ENCODE measurements at places on chromosomes 12 and 14.

GRCh38 chr14:67241411-67242167 lies at the start of gene PALS1:
PALS1 (plus strand) TSS chr14:67241435; CDS start chr14:67279171, 37,736 bp downstream.
- no peak for DNase-seq

DNA sequence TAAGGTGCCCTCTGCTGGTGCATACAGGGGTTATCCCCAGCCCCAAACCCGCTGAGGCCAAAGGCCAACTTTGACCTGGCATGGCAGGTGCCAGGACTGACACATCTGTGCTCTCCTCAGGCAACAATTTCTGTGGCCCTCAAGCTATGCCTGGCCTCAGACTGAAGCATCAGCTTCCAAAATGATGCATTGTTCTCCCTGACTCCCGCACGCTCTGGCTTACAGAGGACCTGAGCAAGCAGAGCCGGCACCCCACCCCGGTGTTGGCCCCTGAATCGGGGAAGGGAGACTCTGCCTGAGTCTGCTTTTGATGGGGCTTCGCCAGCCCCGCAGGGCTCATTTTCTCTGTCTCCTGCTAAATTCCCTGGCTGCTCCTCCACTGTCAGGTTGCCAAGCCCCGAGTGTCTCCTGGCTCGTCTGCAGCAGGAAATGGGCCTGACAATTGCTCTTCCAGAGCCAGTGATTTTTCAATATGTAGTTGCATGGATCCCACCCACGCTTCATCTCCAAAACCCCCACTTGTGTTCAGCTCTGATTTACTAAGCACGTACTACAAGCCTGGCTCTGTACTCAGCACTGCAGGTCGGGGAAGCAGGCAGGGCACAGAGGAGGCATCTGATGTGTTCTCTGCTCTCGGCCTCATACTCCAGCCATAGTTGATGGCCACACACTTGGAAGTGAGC lies 126.1 kb downstream of the SLC38A6 start:
- no peak for DNase-seq

GRCh38 chr12:114499338-114499737 lies 93.4 kb upstream of the TBX5 start:
- DNase-seq = no peak

DNA sequence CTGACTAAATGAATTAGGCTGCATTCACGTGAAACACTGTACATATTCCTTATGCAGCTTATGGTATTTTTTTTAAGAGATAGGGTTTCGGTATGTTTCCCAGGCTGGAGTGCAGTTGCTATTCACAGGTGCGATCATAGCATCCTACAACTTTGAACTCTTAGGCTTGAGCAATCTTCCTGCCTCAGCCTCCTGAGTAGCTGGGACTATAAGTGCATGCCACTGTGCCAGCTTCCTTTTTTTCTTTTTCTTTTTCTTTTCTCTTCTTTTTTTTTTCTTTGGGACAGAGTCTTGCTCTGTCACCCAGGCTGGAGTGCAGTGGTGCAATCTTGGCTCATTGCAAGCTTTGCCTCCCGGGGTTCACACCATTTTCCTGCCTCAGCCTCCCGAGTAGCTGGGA lies 35.8 kb upstream of the SPPL3 start:
- DNase-seq = no peak

- DNase-seq = no peak
Measured at GRCh38 chr12:113061061-113061694, 4.6 kb downstream of the DTX1 start.

GRCh38 chr14:93989939-93990338 lies 7.2 kb upstream of the CCDC197 start:
- no peak for DNase-seq

- DNase-seq = no peak
Measured at GRCh38 chr12:108861878-108862587, 4.7 kb upstream of the SSH1 start.

GRCh38 chr14:69291891-69292561 lies 32.1 kb downstream of the GALNT16 start:
- DNase-seq = no peak

DNA sequence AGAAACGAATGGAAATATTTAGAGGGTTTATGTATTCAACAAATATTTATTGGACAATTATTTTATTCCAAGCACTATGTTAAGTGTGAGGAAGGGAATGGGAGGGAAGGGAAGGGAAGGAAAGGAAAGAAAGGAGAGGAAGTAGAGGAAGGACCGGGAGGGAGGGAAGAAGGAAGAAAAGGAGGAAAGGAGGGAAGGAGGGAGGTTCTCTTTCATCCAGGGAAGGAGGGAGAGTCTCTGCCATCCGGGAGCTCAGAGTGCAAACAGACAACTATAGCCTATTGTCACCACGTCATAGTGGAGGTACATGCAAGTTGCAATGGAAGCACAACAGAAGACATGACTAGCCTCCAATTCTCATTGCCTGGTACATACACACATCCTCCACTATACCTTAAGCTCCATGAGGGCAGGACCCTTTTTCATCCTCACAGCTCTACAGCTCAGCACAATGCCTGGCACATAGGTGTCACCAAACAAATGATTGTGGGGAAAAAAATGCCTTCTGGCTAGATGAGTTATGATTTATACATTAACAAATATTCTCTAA lies 48.1 kb downstream of the DAD1 start:
- no peak for DNase-seq

GRCh38 chr12:55696141-55696540 lies 11.6 kb downstream of the ITGA7 start:
- DNase-seq = no peak

GRCh38 chr12:90098132-90098779 lies 389.6 kb upstream of the ATP2B1 start:
- no peak for DNase-seq

DNA sequence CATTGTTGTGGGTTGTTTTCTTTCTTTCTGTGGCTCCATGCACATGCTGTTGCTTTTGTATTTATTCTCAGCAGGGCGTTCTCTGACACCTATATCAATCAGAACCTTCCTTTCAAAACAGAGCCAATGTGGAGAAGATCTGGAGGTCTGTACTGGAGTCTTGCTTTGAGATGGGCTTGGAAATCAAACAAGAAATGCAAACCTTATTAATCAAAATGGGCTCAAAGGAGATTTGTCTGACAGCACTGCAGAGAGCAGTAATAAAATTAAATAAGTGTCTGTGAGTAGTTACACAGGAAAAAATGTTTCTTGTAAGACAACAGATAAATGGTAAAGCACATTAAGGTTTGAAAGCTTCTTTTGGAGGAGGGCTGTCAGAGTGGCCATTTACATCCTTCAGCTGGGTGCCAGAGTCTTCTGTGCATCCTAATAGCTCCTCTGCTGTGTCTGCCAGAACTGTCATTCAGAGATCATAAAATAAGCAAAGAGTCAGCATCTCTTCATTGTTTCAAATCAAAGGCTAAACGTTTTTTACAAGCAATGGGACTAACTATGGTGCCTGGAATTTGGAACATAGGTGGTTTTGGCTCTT lies 414.3 kb downstream of the NAV3 start:
- DNase-seq = no peak

DNA sequence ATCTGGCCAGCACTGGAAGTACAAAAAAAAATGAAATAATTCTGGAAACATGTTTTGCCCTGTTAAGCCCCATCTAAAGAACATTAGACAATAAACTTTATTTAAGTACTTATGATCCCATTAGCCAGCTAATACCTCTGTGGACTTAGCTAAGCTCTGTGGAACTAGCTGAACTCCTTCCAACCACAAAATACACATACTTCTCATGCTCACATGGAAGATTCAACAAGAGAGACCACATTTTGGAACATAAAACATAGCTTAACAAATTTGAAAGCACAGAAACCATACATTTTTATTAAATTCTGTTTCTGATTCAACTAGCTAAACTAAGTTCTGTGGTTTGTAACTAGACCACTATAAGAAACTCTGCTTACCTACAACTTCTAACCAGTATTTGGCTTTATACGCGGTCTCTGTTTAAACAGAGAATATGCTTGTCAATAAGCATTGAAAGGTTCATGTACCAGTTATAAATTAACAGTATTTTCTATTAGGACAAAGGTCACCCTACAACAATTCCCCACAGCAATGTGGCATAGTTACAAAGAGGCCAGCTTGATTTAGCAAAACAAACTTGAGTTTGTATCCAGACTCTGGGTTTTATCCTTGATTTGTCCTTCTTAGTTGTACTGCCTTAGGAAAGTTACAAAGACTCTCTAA lies 300.1 kb downstream of the C12orf50 start:
- no peak for DNase-seq

DNA sequence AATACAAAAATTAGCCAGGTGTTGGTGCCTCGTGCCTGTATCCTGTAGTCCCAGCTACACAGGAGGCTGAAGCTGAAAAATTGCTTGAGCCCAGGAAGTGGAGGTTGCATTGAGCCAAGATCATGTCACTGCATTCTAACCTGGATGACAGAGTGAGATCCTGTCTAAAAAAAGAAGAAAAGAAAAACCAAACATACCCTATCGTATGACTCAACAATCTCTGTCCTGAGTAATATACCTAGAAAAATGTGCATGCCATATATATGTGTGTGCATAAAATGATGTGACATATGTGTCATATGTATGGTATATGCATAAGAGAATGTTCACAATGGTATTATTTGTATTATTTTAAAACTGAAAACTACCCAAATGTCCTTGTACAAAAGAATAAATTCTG lies 261.5 kb upstream of the CLEC14A start:
- no peak for DNase-seq

- DNase-seq = no peak
Measured at GRCh38 chr12:77089686-77090220, 24.4 kb upstream of the E2F7 start.

- DNase-seq = no peak
Measured at GRCh38 chr14:83007641-83008225, 1474.1 kb upstream of the SEL1L start.

- no peak for DNase-seq
Measured at GRCh38 chr12:103698752-103699560, 111.9 kb downstream of the STAB2 start.

- no peak for DNase-seq
Measured at GRCh38 chr12:80262771-80263170, 163.4 kb downstream of the OTOGL start.

GRCh38 chr12:115763376-115763775 lies 514.1 kb downstream of the MED13L start:
- no peak for DNase-seq

DNA sequence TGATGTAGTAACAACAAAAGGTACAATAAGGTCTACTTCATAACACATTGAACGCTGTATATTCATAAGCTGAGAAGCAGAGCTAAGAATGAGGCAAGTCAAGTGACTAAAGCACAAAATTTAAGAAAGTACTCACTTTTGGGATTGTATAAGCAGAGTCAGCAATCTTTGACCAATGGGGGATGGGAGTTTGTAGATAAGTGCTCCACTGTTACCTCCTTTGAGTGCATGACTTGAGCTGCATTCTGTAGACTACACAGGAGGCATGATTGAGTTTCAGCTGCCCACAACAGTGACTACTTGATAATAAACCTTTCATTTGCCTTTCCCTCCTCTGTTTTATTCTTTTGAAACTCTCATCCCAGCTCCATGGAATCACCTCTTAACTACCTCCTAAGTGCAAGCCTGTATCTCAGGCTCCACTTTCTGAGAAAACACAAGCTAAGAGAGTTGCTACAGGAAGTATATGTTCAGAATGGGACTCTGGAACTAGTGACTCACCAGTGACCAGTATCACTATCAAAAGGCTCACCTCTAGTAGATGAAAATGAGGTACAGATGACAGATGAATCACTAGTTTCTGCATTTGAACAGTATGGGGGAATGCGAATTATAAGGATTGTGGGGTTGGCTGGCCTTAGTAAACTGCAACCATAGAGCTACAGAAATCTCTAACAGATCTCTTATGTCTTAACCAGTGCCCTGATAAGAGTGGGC lies 49.2 kb downstream of the SLC35F4 start:
- no peak for DNase-seq

DNA sequence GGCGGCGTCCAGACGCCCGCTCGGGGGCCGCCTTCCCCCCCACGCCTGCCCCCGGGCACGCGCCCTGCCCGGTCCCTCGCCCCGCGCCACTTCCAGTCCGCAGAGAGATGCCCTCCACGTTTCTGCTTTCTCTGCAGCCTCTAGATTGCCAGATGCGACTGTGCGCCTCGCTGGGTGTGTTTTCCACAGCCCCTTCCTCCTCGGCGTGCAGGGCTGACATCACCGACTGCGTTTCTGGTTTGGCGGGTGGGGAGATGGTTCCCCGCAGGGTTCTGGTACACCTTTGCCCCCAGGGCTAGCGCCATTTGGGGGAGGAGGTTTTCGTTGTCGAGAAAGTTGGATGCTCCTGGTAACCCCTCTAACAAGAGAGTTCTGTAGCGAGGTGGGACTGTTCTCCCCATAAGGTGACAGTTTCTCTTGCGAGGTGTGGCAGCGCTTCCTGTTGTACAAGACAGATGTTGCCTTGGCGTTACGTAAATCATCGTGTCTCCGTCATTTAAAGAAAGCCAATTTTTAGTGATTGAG lies 1.5 kb downstream of the CALM1 start:
- no peak for DNase-seq

- no peak for DNase-seq
Measured at GRCh38 chr12:81083906-81084513, 6.1 kb downstream of the ACSS3 start.

DNA sequence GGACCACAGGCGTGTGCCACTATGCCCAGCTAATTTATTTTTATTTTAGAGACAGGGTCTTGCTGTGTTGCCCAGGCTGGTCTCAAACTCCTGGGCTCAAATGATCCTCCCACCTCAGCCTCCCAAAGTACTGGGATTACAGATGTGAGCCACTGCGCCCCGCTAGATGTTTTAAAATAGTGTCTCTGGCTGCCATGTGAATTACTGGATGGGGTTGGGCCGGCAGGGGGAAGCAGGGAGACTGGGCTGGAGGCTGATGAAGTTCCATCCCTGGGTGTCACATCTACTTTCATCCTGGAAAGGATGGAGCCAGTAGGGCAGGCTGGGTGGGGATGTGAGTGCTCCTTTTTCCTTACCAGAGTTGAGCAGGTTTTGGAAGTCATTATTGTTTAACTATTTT lies 46.1 kb downstream of the DNAH10 start:
- DNase-seq = no peak

- DNase-seq = no peak
Measured at GRCh38 chr14:105195051-105195450, 13.9 kb upstream of the NUDT14 start.

DNA sequence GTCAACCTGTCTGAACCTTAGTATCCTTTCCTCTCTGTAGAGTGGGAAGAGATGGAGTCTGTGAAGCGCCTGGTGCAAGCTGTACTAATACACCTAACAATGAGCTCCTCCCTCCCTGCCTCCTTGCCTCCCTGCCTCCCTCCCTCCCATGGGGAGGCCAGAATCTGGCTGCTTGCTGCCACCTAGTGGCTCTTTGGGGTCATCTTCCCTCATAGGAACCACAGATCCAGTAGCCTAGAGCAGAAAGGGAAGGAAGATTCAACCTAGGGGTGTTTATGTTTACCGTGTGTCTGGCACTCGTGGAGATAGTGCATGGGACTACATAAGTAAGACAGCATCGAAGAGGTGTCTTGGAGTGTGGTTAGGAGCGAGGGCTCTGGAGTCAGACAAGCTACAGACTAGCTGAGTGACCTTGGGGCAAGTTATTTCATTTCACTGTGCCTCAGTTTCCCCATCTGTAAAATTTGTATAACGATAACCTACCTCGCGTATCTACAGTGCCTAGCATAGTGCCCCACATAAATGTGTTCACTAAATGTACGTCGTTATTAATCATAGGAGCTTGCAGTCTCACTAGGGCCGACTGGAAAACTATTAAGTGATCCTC lies 35.5 kb upstream of the TSPAN9 start:
- no peak for DNase-seq
